ENCODE measurements at places on chromosomes 4 and X.

GRCh38 chr4:129371926-129372325, 276.0 kb downstream of the C4orf33 start:
- DNase-seq, result no peak

GRCh38 chr4:167550021-167550420, 315.7 kb upstream of the SPOCK3 start:
- no peak for DNase-seq

GRCh38 chrX:17591741-17592110, 145.6 kb upstream of the SCML1 start:
- no peak for DNase-seq

GRCh38 chr4:73943555-73943954, 38.3 kb downstream of the PF4 start:
- no peak for DNase-seq

DNA sequence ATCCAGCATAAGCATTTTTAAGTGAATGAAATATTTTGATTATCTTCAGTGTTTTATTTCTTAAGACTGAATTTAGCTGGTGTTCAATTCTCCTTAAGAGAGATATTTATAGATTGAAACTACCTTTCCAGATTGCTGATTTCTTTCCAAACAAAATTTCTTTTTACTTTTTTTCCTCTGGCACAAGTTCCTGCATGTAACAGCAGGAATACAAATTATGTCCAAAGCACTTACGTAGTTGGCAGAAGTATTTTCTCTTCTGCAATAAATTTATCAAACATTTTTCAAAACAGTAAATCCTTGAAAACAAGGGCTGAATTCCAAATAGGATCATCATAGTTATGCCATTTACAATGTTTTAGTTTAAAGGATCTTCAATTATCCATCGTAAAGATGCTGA, 412.6 kb downstream of the IQCM start:
- DNase-seq, result no peak

GRCh38 chrX:132086672-132087071, 41.1 kb downstream of the FRMD7 start:
- DNase-seq, result no peak

- DNase-seq, result no peak
Measured at GRCh38 chr4:110589297-110589696, 33.6 kb downstream of the PITX2 start.

DNA sequence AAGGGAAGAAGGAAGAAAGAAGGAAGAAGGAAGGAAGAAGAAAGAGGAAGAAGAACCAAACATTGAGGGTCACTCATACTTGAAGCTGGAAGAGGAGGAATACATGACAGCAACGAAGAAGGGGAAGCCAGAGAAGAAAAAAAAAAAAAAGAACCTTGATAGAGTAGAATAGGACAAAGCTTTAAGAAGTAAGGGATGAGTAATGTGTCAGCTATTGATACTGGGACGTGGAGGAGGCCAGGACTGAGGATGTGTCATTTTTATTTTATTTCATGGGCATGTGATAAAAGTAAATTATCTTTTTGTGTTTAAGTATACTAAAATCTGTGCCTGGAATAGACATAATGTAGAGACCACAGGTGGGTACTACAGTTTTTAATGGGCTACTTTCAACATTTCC, 6.4 kb downstream of the EDA2R start:
- no peak for DNase-seq

DNA sequence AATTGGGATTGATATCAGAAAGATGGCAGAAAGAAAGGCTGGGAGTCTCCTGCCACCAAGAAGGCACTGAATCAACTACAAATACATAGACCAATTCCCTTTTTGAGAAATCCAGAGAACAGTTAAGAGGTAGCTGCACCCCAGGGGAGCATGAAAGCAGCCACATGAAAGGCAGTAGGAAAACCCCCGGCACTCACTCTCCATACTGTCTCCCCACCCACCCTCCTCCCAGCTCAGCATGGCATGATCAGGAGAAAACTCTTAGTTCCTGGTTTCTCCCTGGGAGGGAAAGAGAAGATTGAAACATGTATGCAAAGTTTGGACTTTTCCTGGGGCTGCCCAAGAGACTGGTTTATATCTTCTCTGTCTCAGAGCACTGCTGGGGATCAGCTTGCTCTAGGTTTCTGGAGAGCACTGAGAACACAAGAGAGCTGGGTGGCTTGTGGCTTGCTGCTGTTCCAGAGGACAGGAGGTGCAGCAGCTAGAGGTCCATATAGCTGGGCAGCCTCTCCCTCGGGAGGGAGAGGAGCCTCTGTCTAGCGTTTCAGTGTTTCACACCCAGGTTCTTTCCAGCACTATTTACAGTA, 305.7 kb downstream of the PDGFC start:
- no peak for DNase-seq

- DNase-seq, result no peak
Measured at GRCh38 chr4:152063621-152064240, 302.9 kb upstream of the GATB start.

GRCh38 chr4:148355442-148356123, 86.6 kb downstream of the NR3C2 start:
- no peak for DNase-seq

- no peak for DNase-seq
Measured at GRCh38 chr4:183078634-183079033, 20.4 kb upstream of the WWC2 start.

DNA sequence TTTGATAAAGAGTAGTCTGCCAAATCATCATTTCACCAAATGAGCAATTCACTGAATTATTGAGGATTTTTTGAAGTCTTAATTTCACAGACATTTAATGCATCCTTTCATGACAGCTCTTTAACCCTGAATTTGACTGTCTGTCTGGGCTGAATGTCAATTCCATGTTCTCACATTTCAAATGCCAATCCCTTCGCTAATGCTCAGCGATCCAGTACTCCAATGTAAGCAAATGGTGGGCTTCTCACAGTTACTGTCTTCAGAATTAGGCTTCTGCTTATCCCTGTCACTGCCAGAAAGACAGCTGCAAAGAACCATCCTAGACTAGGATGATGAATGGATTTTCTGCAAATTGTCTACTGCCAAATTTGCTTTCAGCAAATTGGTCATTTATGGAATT, 36.2 kb upstream of the USP38 start:
- no peak for DNase-seq

DNA sequence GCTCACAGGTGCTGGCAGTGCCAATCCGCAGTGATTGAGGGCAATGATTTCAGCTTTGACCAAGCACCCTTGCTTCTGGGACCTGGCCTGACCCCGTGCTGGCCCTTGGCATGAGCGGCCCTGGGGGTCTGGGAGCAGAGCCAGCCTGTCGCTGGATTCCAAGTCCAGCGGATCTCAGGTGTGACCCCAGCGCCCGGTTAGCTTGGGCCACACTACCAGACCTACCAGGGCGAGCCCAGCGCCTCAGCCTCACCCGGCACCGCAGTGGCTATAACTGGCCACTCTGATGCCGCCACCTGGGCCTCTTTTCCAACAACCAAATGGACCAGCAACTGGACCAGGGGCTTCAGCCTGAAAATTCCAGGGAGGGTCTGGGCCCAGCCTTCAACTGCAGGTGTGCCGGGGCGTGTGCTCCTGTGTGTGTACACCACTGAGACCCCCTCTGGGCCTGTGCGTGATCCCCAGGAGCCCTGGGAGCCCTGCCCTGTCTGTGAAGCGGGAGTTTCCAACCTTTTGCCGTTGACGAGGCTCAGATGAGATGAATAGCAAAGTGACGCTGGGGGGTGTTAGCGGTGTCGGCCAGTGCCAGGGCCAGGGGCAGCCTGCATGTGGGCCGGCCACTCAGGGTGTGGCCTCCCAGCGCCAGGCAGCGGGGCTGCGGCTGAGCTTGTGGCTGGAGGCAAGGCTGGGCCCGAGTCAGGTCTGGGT, 658 bp downstream of the SH3TC1 start:
- DNase-seq, result no peak

DNA sequence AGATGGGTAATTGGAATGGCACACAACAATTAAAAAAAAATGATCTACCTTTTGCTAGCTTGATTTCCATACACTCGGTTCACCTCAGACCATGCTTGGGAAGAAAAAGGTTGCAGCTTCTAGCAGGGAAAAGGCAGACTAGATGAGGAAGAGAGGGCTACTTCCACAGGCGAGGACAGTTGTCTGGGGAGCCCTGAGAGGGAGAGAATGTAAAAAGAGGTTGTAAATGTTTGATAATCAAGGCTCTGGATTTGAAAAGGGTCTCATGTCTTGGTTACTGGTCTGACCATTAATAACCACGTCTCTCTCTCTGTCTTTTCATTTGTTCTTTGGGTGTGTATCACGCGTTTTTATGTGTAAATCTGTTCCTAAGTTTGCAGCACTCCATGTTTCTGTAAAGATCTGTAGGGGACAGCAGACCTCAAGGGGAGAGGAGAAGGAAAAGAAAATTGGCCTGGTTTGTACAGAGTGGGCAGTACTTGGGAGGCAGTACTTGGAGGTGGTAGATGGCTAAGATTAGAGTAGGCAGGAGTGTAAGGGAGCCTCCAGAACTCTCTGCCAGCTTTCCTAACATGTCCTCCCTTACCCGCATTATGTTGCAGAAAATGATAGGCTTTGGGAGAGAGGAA, 750 bp downstream of the ARMCX5 start:
- no peak for DNase-seq

DNA sequence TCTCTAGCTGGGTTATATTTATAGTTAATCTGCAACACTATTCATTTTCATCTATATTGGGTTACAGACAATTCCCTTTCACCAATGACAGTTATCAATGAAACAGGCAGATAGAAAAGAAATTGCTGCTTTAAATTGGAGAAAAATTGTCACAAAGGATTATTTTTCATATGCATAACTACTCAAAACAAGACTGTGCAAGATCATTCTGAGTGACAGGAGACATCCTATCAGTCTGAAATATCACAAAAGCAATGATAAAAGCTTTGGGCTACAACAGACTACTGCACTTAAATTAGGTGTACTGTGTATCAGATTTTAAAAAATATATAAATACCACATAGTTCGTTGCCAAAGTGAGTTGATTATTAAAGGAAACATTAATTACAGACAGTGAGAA, 722.6 kb downstream of the ARAP2 start:
- no peak for DNase-seq

DNA sequence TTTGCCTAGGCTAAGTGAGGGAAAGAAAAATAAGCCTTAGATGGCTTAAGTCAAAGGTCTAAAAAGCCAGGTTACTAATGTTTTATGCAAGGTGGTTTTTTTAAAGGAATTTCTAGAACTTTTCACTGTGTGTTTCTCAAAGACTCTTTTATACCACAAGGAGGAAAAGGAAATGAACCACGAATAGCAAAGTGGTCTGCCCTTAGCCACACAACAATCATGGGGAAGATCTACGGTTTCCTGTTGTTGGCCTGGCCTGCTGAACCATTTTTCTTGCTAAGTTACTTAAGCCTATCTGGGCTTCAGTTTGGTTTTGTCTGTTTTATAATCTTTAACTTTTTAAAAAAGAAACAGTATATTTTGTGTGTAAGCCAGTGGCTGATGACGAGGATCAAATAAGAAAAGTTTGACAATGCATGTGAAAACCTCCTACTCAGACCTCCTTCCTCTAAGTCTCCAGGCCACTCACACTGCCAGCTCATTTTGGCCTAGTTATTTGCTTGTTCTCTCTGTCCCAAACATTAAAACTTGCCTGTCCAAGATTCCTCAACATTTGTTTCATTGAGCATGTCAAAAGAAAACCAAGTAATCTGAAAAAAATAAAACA, 56.7 kb upstream of the COL25A1 start:
- no peak for DNase-seq

- no peak for DNase-seq
Measured at GRCh38 chrX:106707771-106708454, 18.6 kb upstream of the RNF128 start.

DNA sequence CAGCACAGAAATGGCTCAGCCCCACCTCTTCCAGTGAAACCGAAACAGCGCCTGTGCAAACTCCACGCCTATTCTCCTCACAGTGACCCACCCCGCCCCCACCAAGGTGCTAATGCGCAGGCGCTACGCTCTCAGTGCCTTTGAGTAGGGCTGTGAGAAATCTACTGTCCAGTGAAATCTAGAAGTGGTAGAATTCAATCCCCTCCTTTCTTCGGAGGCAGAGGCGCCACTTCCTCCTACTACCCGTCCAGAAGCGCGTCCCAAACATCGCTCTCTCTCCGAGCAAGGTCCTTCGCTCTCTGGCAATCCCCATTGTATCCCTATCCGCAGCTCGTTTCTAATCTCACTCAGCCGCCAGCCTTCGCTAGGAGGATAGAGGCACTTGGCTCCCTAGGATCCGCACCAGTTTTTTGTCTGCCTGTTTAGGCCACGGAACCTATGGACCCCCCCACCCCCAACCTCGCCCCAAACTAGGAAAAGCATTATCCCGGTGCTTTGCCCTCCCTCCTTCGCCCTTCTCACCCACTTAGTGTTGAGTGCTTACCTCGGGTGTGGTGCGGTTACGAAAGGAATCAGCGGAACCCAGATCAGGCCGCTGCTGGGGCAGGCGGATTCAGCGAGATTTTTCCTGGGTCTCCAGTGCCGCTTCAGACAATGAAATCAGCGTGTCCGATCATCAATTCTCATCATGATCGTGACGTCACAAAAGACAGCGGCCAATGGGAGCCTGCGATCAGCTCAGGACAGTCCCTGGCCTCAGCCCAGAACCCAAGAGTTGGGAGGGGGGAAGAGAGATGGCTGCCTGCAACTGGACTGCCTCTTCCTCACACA, at the start of gene HDX:
Gene HDX, minus strand, starts transcription at position 656 of the 831 bp plus-strand sequence. CDS start 27,056 bp downstream, outside the sequence.
- peak; percentile 75 for DNase-seq

DNA sequence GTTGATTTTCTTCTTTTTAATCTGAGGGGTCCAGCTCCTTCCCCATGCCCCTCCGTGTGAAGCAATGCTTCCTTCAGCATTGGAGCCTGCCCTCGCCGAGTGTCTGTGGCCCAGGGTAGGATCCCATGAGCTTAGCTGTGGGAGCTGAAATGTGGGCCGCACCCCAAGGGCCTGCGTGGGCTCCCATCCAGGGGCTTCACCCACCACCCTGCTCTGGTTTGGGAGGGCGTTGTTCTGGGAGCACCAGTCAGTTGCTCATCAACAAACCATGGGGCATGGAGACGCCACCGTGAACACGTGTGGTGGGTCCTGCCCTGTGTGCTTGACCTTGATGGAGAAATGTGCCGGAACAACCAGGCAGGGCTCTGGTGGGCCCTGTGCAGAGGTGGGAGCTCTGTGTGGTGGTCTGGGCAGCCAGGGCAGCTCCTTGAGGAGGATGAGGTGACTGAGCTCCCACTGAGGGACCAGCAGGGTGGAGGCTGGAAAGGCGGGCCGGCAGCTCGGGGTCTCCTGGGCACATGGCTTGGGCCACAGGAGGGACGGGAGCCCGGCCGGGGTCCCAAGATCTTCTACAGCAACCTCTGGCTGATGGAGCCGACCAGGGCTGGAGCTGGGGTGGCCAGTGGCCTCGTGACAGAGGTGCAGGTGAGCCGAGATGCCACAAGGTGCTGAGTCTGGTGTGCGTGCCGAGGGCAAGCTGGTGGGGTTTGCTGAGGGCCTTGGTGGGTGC, 39.6 kb upstream of the NKX1-1 start:
- DNase-seq, result no peak

- no peak for DNase-seq
Measured at GRCh38 chr4:10115271-10115796, 1.3 kb downstream of the WDR1 start.

DNA sequence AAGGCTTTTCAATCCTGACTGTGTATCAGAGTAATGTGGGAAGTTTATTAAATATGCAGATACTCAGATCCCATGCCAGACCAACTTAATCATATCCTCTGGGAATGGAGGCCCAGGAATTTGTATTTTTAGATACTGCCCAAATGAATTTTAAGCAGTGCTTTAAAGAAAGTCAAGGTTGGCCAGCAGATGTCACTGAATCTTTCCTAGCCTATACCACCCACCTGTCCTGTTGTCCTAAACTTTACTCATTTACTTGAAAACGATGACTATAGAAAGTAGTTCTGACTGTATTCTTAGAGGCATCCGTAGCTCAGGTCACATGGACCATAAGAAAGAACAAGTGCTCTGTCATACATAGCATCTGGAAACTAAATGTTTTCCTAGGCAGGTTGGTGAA, 79.9 kb downstream of the AMOT start:
- no peak for DNase-seq

Data from GM12864 (cell line).